Activated naive CD8-positive, alpha-beta T cell treated with anti-CD3 and anti-CD28 coated beads, Interleukin-2, amount 50 U/mL, for 16 hours (primary cell): ENCODE measurements at places on chromosomes 13 and 19.

DNA sequence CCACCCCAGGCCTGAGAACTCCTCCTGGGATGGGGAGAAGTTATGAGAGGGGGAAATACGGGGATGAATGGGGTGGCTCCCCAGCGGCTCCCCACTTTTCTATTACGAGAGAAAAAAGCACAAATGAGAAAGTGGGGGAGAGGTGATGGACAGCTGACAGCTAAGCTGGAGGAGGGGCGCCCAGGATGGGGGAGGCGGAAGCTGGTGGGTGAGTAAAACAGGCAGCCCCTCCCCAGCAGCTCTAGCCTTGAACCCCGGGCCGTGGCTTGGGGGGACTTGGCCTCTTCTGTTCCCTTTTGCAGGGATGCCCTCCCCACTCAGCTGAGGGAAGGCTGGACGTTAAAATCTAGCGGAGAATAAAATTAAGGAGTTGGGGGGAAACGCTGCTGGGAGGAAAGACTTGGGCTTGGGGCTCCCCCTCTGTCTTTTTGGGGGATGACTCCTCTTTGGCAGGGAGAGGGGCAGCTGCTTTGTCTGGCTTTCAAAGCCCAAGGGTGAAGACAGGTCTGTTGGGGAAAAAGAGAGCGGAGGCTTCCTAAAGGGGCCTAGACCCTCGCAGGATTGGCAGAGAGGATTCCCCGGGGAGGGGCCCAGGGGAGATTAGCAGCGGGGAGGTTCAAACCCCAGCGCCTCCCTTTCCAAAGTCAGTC, 1.4 kb upstream of the SAMD1 start:
- no peak for DNase-seq

- no peak for DNase-seq
Observed at GRCh38 chr13:32378012-32378411, 49.9 kb downstream of the N4BP2L1 start.

DNA sequence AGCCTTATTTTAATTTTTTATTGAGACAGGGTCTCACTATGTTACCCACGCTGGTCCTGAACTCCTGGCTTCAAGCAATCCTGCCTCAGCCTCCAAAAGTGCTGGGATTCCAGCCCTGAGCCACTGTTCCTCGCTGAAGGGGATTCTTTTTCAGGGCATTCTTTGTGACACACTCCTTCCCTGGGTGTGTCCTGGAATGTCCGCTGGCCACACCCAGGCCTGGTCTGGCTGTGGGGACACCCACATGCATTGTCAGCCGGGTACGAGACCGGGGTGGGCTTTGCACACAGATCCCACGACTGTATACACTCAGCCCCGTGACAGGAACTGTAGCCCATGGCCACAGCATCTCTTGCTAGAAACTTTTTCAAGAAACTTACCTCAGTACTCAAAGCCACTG, 34.4 kb upstream of the GATAD2A start:
- no peak for DNase-seq

DNA sequence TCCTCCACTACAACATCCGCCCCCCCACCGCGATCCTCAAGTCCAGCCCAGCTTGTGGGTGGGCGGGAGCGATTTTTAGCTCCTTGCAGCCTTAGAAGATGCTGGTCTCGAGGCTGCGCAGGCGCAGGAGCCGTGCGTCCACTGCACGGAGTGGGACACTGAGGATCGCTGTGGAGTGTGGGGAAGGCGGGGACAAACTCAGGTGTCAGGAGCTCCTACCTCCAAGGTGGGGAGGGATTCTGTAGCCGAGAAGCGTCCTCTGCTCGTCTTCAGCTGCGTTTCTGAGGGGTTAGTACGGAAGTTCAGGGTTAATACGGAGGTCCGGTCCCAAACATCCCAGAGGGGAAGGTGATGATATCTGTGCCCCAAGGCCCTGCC, at the start of gene RTBDN:
Gene RTBDN, minus strand, starts transcription at position 14 of the 378 bp plus-strand sequence. CDS start 4,600 bp downstream, outside the sequence.
- no peak for DNase-seq

DNA sequence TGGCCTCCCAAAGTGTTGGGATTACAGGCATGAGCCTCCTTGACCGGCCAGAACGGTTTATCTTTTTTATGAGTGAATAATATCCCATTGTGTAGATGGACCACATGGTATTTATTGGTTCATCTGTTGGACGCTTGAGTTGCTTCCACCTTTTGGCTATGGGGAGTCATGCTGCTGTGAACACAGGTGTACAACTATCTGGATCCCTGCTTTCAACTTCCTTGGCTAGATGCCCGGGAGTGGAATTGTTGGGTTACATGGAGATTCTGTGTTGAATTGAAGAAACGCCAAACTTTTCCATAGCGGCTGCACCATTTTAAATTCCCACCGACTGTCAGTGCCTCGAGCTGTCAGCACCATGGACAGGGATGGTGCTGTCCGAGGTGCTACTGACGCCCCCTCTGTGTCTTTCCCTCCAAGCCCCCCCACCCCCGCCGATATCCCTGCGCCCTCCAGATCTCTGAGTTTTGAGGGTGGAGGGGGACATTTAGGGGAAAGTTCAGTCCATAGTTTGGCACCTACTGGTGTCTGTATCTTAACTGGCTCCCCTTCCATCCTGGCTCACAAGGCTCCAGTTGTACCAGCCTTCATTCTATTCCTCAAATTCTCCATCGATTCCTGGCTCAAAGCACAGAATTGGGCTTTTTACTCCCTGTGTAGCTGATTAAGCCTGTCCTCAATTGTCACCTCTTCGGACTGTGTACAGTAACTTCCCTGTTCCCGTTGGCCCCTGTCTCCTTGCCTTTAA, 27.3 kb downstream of the PNPLA6 start:
- no peak for DNase-seq

DNA sequence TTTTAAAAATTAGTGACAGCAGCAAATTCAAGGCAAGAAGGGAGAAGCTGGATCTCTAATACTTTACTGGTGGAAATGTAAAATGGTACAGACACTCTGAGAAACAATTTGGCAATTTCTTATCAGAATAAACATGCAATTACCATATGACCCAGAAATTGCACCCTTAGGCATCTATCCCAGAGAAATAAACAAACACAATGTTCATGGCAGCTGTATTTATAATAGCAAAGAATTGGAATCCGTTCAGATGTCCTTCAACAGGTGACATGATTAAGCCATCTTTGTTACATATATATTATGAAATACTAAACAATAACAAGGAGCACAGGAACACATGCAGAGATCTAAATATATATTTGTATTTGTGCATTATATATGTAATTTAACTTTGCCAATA, 756.5 kb downstream of the SLITRK1 start:
- DNase-seq: no peak

DNA sequence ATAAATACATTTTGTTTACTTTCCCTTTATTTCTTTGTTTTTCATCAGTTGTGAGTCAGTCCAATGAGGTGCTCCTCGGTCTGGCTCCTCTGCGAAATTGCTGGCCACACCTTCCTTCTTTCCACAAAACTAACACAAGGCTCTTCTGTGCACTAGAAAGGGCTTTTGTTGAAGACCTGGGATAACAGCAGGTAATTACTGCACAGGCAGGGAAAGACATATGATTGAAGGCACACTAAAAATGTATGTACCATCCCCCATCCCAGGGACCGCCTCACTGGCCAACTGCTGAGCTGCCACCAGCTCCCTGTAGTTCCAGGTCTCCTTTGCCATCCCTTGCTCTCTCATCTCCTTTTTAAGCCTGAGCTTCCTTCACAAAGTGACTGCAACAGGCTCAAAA, 180.5 kb downstream of the EFNB2 start:
- DNase-seq: no peak

GRCh38 chr13:43475140-43475539, 311.6 kb downstream of the ENOX1 start:
- DNase-seq: no peak

- no peak for DNase-seq
Observed at GRCh38 chr13:39281539-39282150, 243.4 kb downstream of the NHLRC3 start.

DNA sequence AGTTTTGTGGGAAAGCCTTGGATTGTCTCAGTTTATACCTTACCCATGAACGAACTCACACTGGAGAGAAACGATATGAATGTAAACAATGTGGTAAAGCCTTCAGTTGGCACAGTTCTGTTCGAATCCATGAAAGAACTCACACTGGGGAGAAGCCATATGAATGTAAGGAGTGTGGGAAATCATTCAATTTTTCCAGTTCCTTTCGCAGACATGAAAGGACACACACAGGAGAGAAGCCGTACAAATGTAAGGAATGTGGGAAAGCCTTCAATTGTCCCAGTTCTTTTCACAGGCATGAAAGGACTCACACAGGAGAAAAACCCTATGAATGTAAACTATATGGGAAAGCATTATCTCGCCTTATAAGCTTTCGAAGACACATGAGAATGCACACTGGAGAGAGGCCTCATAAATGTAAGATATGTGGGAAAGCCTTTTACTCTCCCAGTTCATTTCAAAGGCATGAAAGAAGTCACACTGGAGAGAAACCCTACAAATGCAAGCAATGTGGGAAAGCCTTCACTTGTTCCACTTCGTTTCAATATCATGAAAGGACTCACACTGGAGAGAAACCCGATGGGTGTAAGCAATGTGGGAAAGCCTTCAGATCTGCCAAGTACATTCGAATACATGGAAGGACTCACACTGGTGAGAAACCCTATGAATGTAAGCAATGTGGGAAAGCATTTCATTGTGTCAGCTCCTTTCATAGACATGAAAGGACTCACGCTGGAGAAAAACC, 7.5 kb upstream of the ZNF440 start:
- DNase-seq: no peak

- no peak for DNase-seq
Observed at GRCh38 chr19:13796301-13797057, 1.2 kb downstream of the ZSWIM4 start.

- no peak for DNase-seq
Observed at GRCh38 chr13:31927219-31927653, 104.3 kb upstream of the FRY start.

GRCh38 chr13:38046049-38046376, 176.4 kb upstream of the TRPC4 start:
- DNase-seq: no peak

DNA sequence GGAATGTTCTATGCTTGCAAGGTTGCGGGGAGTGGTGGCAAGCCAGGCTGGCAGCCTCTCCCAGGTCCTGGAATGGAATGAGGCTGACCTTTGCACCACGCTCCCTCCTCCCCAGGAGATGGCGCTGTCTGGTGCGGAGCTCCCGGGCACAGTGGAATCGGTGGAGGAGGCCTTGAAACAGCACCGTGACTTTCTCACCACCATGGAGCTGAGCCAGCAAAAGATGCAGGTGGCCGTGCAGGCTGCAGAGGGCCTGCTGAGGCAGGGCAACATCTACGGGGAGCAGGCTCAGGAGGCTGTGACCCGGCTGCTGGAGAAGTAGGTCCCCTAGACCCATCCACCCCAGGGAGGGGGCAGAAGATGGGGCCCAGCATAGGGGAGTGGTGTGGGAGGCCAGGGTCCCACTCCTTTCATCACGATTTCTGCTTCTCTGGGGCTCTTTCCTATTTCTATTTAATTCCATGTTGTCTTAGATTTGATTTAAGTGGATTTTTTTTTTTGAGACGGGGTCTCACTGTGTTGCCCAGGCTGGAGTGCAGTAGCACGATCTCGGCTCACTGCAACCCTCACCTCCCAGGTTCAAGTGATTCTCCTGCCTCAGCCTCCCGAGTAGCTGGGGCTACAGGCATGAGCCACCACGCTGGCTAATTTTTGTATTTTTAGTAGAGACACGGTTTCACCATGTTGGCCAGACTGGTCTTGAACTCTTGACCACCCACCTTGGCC, 53.2 kb upstream of the SHKBP1 start:
- no peak for DNase-seq

- DNase-seq: no peak
Observed at GRCh38 chr13:99861771-99862170, 109.8 kb downstream of the ZIC5 start.

DNA sequence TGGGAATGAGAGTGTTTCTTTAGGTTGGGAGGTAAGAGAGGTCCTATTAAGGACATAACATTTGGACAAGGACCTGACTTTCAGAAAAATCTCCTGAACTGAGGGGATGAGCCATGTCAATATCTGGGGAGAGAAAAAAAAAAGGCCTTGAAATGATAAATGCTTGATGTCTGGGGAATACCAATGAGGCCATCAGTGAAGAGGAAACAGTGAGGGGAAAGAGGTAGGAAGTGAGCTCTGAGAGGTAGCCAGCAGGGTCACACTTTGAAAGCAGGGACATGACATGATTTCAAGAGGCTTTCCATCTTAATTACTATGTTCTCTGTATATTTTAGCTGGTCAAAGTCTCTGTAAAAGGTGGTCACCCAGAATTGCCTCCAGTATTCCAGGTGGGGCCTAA, 9.9 kb upstream of the UBE2L5 start:
- DNase-seq: no peak

DNA sequence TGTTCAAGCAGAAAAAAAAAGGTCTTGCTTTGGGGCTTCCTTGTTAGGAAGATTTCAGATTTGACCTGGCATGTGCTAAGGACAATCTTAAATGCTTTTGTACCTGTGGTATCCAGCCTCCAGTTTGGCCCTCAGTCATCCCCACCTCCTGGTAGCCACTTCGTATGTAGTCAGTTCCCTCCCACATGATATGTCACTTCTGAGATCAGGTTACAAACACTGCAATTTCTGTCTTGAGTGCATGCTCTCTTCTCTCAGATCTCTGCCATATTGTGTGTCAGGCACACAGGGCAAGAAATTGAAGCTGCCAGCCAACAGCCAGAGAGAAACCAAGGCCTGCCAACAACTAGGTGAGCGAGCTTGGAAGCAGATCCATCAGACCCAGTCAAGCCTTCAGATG, 60.3 kb upstream of the STARD13 start:
- no peak for DNase-seq

DNA sequence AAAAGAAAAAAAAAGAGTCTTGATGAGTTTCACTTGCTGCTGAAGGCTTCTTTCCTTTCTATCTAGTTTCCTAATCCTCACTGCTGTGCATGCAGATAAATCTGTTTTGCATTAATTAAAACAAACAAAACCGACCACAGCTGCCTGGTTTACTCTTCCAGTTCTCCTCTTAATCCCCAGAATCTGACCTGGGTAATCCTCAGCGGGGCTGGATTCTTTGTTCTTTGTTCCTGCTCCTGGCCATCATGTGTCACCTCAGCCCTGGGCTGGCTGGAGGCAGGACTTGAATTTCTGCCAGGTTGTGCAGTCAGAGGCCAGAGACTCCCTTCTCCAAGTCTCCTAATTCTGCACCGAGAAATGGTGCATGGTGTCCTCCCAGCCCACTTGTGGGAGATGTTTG, 52.2 kb upstream of the CYP4F8 start:
- DNase-seq: no peak

GRCh38 chr19:8017808-8018207, 12.4 kb upstream of the ELAVL1 start:
- no peak for DNase-seq

DNA sequence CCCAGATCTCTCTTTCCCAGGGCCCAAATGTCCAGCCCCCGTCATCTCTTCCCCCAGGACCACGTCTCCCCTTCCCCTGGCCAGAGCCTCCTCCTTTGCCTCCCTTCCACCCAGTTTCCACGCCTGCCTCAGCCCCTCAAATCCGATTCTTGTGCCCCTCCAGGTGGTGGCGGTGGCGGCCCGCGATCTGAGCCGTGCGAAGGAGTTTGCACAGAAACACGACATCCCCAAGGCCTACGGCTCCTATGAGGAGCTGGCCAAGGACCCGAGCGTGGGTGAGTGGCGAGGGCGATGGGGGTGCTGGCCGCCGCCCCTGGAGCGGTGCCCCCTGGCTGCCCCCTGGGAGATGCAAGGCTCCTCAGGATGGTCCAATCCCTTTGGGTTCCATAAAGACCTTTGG, 1.3 kb downstream of the DHDH start:
- no peak for DNase-seq
